ENCODE measurements at places on chromosomes 4 and X.
A peak's percentile ranks its signal among the peaks of the same experiment; 100 is the strongest.

- H3K27me3 ChIP-seq: peaks cover 4% of the 10 kb centered on the region
- H3K36me3 ChIP-seq: no peaks in the 10 kb centered on the region
- no peak for DNase-seq
Measured at GRCh38 chr4:113837397-113837796, 75.9 kb upstream of the CAMK2D start.

- H3K27ac ChIP-seq: no peak overlapping the region
- H3K27me3 ChIP-seq: no peaks in the 10 kb centered on the region
- no peak for DNase-seq
- no peak overlapping the region for H3K4me3 ChIP-seq
- no peaks in the 10 kb centered on the region for H3K4me1 ChIP-seq
- no peaks in the 10 kb centered on the region for H3K36me3 ChIP-seq
Measured at GRCh38 chrX:52346174-52347165, 22.4 kb upstream of the XAGE2 start.

GRCh38 chr4:109675181-109675580, 28.1 kb downstream of the CASP6 start:
- no peak for DNase-seq
- no peak overlapping the region for H3K4me3 ChIP-seq
- H3K4me1 ChIP-seq: no peaks in the 10 kb centered on the region
- H3K27me3 ChIP-seq: no peaks in the 10 kb centered on the region
- H3K36me3 ChIP-seq: peaks cover 12% of the 10 kb centered on the region
- H3K27ac ChIP-seq: no peak overlapping the region

- no peaks in the 10 kb centered on the region for H3K4me1 ChIP-seq
- H3K4me3 ChIP-seq: no peak overlapping the region
Measured at GRCh38 chr4:79358438-79358837, 32.6 kb upstream of the NAA11 start.

- no peak overlapping the region for H3K27ac ChIP-seq
- H3K36me3 ChIP-seq: no peaks in the 10 kb centered on the region
- H3K4me1 ChIP-seq: no peaks in the 10 kb centered on the region
- H3K27me3 ChIP-seq: no peaks in the 10 kb centered on the region
Measured at GRCh38 chrX:30414144-30414543, 105.0 kb upstream of the NR0B1 start.

DNA sequence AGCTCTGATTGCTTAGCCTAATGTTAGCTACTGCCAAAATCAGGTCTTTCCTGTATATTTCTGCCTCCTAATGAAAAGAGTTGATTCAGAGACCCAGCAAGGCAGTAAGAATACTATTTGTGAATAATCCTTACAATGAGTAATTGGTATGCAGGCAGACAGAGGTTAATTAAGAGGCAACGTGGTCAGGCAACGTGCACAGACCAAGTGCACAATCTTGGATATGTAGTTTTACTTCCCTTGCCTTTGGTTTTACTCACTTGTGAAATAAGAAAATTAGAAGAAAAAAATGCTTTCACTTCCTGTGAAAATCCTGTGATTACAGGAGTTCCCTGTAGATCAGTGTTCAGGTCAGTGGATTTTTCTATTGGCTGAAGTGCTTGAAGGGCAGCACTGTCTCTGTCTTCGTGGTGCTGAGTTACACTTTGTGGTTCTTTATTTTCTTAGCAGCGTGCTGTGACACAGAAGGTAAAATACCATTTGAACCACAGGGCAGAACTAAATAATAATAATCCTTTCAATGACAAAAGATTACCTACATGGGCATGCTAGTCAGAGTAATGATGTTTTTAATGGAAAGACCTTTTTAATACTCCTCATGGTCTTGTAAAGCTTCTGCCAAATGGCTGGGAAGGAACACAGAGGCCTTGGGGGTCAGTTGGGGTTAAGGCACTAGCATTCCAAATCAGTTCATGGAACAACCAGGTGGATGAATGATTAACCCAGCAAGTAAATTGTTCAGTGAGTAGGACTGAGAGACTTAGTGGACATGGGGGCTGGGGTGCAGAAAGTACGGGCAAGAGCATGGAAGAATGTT, 430.9 kb downstream of the MAPK10 start:
- no peaks in the 10 kb centered on the region for H3K36me3 ChIP-seq
- no peaks in the 10 kb centered on the region for H3K4me1 ChIP-seq
- DNase-seq: no peak
- H3K27me3 ChIP-seq: no peaks in the 10 kb centered on the region
- no peak overlapping the region for H3K27ac ChIP-seq

GRCh38 chr4:107733431-107733925, 13.4 kb upstream of the PAPSS1 start:
- no peak overlapping the region for H3K4me3 ChIP-seq
- H3K4me1 ChIP-seq: no peaks in the 10 kb centered on the region
- no peak for DNase-seq
- no peaks in the 10 kb centered on the region for H3K27me3 ChIP-seq

- no peaks in the 10 kb centered on the region for H3K27me3 ChIP-seq
- DNase-seq: no peak
- H3K27ac ChIP-seq: no peak overlapping the region
- no peaks in the 10 kb centered on the region for H3K36me3 ChIP-seq
- H3K4me1 ChIP-seq: no peaks in the 10 kb centered on the region
- no peak overlapping the region for H3K4me3 ChIP-seq
Measured at GRCh38 chr4:7157666-7158065, 34.7 kb upstream of the SORCS2 start.

DNA sequence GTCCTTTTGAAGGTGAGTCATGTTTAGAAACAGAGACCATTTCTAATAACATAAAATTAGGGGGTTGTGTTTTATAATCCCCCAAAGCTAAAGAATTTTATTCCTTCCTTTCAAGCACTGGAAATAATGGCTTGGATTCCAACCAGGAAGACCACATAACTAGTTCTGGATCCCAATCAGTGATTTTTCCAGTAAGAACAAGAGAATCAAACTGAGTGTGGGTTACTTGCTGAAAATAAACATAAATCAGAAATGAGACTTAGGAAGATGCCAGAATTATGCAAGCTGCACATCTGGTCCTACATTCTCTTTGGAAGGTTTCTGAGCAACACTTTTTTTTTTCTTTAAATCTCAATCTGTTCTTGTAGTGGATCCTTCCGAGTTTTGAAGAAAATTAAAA, 76.3 kb downstream of the SOWAHB start:
- no peak overlapping the region for H3K27ac ChIP-seq
- no peaks in the 10 kb centered on the region for H3K4me1 ChIP-seq
- no peaks in the 10 kb centered on the region for H3K36me3 ChIP-seq
- peaks cover 6% of the 10 kb centered on the region for H3K27me3 ChIP-seq

DNA sequence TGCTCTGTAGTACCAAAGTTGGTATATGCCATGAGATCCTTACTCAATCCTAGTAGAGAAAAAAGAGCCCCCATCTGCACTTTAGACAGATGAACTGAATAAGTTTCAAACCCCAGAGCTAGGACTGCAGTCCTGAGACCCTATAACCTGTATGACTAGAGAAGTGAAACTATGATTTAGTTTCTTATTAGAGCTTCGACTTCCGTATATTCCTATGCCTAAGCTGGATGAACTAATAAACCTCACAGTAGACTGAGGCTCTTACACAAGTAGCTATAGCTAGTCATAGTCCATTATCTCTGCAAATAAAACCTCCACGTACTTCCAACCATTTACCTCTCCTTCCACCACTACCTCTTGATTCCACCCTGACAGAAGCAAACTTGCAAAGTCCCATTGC, 6.3 kb upstream of the OTUD4 start:
- H3K27ac ChIP-seq: no peak overlapping the region
- H3K4me1 ChIP-seq: no peaks in the 10 kb centered on the region
- DNase-seq: no peak
- no peaks in the 10 kb centered on the region for H3K27me3 ChIP-seq
- H3K4me3 ChIP-seq: no peak overlapping the region

DNA sequence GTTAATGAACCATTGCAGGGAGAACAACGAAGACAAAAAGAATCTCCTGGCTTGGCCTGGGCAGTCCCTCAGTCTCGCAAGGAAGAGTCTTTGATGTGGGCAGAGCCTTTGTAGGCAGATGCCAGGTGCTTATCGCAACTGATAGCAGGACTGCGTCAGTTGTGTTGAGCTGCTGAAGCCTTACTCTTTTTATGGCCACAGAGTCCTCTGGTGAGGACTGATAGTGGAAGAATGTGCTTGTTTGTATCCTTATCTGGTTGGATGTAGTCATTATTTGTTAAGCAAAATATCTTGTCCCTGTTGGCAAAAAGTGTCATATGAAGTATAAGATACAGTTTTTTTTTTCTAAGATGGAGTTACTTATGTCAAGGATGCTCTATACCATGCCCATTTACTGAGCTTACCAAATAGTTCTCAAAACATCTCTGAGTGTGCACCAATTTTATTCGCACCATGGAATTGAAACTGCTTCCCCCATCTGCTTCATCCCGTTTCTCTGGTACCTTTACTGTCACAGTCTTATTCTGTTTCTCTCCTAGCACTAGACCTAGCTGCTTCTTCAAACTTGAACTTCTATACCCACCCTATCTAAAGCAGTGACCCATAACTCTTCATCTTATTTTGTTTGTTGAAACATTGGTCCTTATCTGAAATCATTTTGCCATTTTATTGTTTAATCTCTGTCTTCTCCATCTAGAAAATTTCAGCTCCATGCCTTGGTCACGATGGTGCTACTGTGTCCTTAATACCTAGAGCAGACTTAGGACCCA, 47.0 kb upstream of the SPRY1 start:
- no peak for DNase-seq
- H3K27ac ChIP-seq: no peak overlapping the region

DNA sequence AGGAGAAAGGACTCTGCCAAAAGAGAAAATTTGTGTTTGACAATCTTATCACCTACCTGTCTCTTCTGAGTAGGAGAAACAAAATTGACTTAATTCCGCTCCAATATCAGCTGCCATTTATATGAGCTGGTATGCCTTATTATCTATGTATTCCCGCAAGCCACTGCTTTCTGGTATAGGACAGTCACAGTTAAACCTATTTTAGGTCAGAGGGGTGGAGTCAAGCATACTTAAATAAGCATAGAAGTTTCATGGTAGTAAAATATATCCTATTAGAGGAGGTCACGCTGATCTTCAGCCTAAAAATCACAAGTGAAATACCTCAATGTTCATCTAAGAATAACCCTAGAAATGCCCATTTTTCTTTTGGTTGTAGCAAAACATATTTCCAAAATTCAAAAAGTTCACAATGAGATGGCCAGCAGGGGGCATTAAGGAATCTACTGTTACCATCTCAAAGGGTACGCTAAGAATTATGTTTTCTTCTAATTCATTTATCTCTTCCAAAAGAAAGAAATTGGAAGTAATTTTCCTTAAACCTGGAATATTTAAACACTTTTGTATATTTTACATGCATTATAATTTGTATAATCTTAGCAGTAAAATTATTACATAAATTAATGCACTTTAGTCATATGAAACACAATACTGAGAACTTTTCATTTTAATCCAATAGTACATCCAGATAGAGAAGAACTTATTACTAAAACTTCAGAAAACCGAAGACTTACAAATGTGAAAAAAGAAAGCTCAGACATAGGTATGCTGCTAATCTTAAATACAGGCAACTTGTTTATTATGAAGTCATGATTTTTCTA, 10.5 kb downstream of the PPAT start:
- H3K36me3 ChIP-seq: peaks cover 2% of the 10 kb centered on the region
- DNase-seq: peak; percentile 27
- no peaks in the 10 kb centered on the region for H3K27me3 ChIP-seq
- no peak overlapping the region for H3K4me3 ChIP-seq
- no peaks in the 10 kb centered on the region for H3K4me1 ChIP-seq

DNA sequence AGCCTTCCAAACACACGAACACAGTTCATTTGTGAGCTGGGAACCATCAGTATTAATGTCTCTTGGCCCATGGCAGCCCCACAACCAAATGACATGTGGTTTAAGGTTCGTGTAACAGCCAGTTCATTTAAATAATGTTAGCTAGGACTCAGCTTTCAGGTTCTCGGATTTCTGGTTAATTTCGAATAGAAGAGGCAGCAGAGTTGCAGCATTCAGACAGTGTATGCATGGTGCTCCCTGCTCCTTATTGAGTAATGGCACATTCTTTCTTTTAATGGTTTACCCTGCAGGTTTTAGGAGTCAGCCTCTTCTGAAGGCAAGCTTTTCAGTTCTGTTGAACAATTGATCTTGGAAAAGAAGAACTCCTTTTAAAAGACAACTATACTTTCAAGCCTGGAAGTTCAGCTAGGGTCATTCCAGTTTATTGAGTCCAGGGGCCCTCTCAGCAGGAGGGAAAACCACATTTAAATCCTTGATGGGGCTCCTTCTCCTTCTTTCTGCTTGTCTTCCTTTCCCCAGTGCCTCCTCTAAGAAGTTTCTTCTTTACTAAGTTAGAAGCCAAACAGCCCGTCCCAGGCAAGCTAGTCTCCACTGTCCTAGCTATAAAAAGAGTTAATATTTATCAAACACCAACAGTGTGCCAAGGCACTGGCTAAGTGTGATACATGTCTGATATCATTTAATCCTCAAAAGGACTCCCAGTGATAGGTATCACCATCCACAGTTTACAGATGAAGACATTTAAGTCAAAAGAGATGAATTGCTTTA, 5.0 kb upstream of the RNF175 start:
- no peak overlapping the region for H3K4me3 ChIP-seq
- H3K4me1 ChIP-seq: peaks cover 5% of the 10 kb centered on the region
- no peaks in the 10 kb centered on the region for H3K36me3 ChIP-seq
- no peak overlapping the region for H3K27ac ChIP-seq
- no peak for DNase-seq
- H3K27me3 ChIP-seq: peaks cover 10% of the 10 kb centered on the region

- H3K36me3 ChIP-seq: peaks cover 10% of the 10 kb centered on the region
- H3K27ac ChIP-seq: no peak overlapping the region
- no peak overlapping the region for H3K4me3 ChIP-seq
- no peak for DNase-seq
- peaks cover 4% of the 10 kb centered on the region for H3K4me1 ChIP-seq
Measured at GRCh38 chrX:23789386-23790154, 6.6 kb downstream of the SAT1 start.

- H3K27ac ChIP-seq: no peak overlapping the region
- H3K27me3 ChIP-seq: no peaks in the 10 kb centered on the region
- no peaks in the 10 kb centered on the region for H3K4me1 ChIP-seq
- no peaks in the 10 kb centered on the region for H3K36me3 ChIP-seq
- no peak overlapping the region for H3K4me3 ChIP-seq
Measured at GRCh38 chr4:115454228-115454627, 340.8 kb upstream of the NDST4 start.

Data from CD4-positive, CD25-positive, alpha-beta regulatory T cell (primary cell).